ENCODE measurements at places on chromosomes 11 and 22. TPM values are rescaled to one million over a fixed set of nuclear protein-coding genes. Genes with fewer than 3 reads are reported as not detected.
A peak's percentile ranks its signal among the peaks of the same experiment; 100 is the strongest.

GRCh38 chr11:16825101-16825500, 86.7 kb downstream of the C11orf58 start:
- H3K36me3 ChIP-seq = no peaks in the 10 kb centered on the region
- H3K4me3 ChIP-seq = no peak overlapping the region
- H3K27ac ChIP-seq = no peak overlapping the region
- H3K27me3 ChIP-seq = no peaks in the 10 kb centered on the region
- DNase-seq = no peak

- no peak overlapping the region for H3K4me3 ChIP-seq
- H3K27me3 ChIP-seq = no peaks in the 10 kb centered on the region
- H3K36me3 ChIP-seq = no peaks in the 10 kb centered on the region
- H3K27ac ChIP-seq = peak overlapping the region; percentile 96
- peaks cover 42% of the 10 kb centered on the region for H3K4me1 ChIP-seq
- peak; percentile 82 for DNase-seq
These were observed 104.4 kb upstream of the PLET1 start for GRCh38 chr11:112364962-112365481.

- no peaks in the 10 kb centered on the region for H3K27me3 ChIP-seq
- peaks cover 6% of the 10 kb centered on the region for H3K4me1 ChIP-seq
- no peak overlapping the region for H3K4me3 ChIP-seq
These were observed 35.3 kb upstream of the FZD4 start for GRCh38 chr11:86990515-86990914.

DNA sequence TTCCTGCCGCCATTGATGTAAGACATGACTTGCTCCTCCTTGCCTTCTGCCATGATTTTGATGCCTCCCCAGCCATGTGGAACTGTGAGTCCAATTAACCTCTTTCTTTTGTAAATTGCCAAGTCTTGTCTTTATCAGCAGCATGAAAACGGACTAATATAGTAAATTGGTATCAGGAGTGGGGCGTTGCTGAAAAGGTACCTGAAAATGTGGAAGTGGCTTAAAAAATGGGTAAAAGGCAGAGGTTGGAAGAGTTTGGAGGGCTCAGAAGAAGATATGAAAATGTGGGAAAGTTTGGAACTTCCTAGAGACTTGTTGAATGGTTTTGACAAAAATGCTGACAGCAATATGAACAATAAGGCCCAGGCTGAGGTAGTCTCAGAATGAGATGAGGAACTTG, 89.7 kb downstream of the RSF1 start:
- no peaks in the 10 kb centered on the region for H3K27me3 ChIP-seq
- H3K4me3 ChIP-seq = no peak overlapping the region
- no peak overlapping the region for H3K27ac ChIP-seq
- no peaks in the 10 kb centered on the region for H3K4me1 ChIP-seq

GRCh38 chr11:104525416-104525815, 361.5 kb upstream of the PDGFD start:
- H3K36me3 ChIP-seq = no peaks in the 10 kb centered on the region
- no peaks in the 10 kb centered on the region for H3K27me3 ChIP-seq
- no peak overlapping the region for H3K27ac ChIP-seq
- no peak overlapping the region for H3K4me3 ChIP-seq
- H3K4me1 ChIP-seq = no peaks in the 10 kb centered on the region
- no peak for DNase-seq

The CATSPER1 gene
- total RNA-seq = 1.4 TPM

The MYBPC3 gene
- total RNA-seq = not detected

The P2RY6 gene
- not detected for total RNA-seq

The TPBGL gene
- not detected for total RNA-seq
